M059J (cell line): ENCODE measurements at places on chromosomes 11 and 22.
A peak's percentile ranks its signal among the peaks of the same experiment; 100 is the strongest.

- DNase-seq = no peak
These were observed 274.6 kb downstream of the BRD1 start for GRCh38 chr22:49553076-49553475.

DNA sequence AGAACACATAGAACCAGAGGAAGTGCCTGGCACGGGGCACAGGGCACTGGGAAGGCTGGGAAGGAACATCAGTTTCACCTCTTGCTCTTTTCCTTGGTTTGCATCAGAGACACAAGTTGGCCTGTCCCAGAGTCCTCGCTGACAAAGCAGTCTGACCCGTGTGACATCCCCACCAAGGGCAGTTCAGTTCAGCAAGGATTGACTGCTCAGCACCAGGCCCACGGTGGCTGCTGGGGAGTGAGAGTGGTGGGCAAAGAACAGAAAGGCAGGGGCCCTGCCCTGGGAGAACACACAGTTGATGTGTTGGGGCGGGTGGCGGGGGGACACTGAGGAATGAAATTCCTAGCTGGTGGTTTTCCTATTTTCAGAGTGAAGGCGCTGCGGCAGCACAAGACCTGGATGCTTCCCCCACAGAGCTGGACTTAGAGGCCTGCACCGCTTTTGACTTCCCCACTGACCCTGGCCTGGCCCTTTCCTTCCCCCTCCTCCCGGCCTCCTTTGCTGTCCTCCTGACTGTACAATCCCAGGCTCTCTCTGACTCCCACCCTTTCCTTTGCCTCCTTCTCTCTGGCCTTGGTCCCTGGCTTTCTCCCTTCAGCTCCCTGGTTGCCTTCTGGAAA lies 2.2 kb upstream of the TMPRSS13 start:
- DNase-seq = no peak

- no peak for DNase-seq
These were observed 57.9 kb downstream of the LRRC74B start for GRCh38 chr22:21103633-21104032.

GRCh38 chr11:128955636-128956035 lies 13.0 kb upstream of the TP53AIP1 start:
- no peak for DNase-seq

- DNase-seq = peak; percentile 60
These were observed at the start of gene VEGFB for GRCh38 chr11:64233913-64234586. Gene VEGFB, plus strand, starts transcription at chr11:64234584. Its CDS starts 250 bp downstream, at chr11:64234834.

GRCh38 chr11:84714316-84714780 lies 912.8 kb downstream of the DLG2 start:
- DNase-seq = peak; percentile 61

- no peak for DNase-seq
These were observed 1.2 kb upstream of the TSKU start for GRCh38 chr11:76781807-76782530.

- no peak for DNase-seq
These were observed 870.1 kb downstream of the JRKL start for GRCh38 chr11:97259884-97260283.

GRCh38 chr11:109071712-109072524 lies 350.1 kb upstream of the C11orf87 start:
- DNase-seq = peak; percentile 63

- DNase-seq = peak; percentile 64
These were observed 74.1 kb upstream of the CADM1 start for GRCh38 chr11:115578275-115578674.

GRCh38 chr22:35660291-35661127 lies 12.3 kb downstream of the APOL6 start:
- peak; percentile 42 for DNase-seq

- no peak for DNase-seq
These were observed 12.7 kb downstream of the CCDC73 start for GRCh38 chr11:32781721-32782120.

DNA sequence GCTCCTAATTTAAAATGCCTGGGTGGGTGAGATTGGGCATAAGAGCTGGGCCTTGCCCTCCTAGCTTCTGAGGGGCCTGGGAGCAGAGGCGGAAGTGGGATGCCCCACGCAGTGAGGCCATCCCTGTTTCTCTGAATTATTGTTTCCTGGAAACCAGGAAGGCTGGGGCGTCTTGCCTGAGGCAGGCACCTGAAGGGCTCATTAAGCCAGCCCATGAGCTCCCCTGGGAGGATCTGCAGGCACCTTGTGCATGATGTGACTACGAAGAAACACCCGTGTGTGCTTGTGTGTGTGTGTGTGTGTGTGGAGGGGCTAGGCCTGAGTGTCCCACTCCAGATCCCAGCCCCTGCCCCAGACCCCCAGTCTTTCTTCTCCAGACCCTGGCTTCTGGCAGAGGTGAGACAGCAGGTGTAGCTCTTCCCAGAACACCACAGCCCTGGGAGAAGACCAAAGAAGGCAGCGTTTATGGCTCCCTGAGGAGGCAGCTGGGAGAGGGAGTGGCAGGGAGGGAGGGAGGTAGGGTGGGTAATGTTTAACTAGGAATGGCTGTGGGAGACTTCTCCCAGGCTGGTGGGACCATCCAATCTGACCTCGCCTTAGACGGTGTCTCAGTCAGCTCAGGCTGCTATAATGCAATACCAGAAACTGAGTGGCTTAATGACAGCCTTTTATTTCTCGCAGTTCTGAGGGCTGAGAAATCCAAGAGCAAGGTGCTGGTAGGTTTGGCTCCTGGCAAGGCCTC lies 2.1 kb upstream of the BATF2 start:
- no peak for DNase-seq

GRCh38 chr11:70423523-70424505 lies 25.5 kb downstream of the CTTN start:
- peak; percentile 95 for DNase-seq

GRCh38 chr11:112248201-112248600 lies 12.5 kb downstream of the PLET1 start:
- DNase-seq = peak; percentile 78
